ENCODE measurements at places on chromosomes 2 and 18.

DNA sequence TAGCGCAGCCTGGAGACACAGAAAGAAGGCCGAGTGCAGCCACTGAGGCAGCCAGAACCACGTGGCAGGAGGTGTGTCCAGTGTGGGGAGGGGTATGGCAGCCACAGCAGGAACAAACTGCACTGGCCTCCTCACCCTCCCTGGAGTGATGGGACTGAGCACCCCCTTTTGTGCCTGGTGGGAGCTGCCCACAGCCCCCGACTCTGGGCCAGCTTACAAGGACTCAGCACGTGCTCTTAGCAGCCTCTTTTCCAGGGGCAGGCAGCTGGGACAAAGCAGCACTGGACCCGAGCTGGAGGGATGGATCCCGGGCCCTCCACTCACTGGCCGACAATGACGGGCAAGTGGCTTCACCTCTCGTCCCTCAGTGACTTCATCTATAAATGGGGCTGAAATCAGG, 5.2 kb upstream of the KLF11 start:
- no peak for DNase-seq

DNA sequence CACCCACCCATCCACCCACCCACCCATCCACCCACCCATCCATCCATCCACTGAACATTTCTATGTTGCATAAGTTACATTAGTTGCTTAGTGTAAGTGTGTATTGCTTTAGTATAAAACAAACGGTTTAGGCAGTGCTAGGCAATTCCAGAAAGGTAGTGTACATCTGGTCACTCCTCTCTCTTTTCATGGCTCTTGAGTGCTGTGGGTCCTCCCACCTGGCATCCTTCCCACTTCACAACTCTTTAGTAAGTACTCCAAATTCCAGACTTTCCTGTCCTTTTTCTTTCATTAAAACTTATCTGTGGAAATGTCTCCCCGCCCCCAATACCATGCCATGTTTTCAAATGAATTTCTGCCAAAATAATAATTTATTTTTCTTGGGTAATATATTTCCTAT, 122.5 kb downstream of the PLEKHM3 start:
- DNase-seq = no peak

GRCh38 chr2:105925390-105925789, 180.7 kb downstream of the NCK2 start:
- no peak for DNase-seq

DNA sequence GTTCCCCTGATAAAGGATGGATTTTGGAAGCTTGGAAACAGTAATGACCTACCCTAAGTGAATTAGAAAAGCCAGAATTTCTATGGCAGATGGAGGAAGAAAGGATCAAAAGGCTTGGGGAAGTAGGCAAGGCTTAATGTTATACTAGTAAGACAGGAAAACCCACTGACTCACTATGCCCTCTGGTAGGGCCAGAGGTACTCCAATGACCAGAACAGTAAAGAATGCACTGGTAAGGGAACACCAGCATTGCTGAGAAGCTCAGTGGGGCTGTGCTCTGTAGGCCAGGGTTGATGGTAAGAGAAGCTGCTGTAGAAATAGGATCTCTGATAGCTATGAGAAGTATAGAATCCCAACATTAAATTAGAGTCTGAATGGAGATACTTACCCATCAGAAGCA, 126.4 kb downstream of the GFPT1 start:
- DNase-seq = no peak

DNA sequence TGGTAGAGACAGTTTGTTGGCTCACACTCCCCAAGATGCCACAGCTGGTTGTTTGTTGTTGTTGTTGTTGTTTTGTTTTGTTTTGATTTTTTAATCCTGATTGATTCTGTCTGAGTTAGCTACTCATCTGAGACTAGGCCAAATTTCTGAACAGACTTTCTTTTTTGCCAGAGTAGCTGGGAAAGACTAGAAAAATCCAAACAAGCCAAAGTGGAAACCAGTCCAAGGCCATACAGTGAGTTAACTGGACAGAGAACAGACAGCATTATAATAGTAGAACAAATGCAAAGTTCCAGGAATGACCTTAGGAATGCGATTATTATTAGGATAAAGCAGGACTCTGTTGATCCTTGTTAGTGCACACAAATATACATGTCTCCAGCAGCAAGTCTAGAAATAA, 43.8 kb upstream of the CYP26B1 start:
- no peak for DNase-seq

GRCh38 chr18:13500227-13500865, 226.0 kb downstream of the FAM210A start:
- peak; percentile 78 for DNase-seq

DNA sequence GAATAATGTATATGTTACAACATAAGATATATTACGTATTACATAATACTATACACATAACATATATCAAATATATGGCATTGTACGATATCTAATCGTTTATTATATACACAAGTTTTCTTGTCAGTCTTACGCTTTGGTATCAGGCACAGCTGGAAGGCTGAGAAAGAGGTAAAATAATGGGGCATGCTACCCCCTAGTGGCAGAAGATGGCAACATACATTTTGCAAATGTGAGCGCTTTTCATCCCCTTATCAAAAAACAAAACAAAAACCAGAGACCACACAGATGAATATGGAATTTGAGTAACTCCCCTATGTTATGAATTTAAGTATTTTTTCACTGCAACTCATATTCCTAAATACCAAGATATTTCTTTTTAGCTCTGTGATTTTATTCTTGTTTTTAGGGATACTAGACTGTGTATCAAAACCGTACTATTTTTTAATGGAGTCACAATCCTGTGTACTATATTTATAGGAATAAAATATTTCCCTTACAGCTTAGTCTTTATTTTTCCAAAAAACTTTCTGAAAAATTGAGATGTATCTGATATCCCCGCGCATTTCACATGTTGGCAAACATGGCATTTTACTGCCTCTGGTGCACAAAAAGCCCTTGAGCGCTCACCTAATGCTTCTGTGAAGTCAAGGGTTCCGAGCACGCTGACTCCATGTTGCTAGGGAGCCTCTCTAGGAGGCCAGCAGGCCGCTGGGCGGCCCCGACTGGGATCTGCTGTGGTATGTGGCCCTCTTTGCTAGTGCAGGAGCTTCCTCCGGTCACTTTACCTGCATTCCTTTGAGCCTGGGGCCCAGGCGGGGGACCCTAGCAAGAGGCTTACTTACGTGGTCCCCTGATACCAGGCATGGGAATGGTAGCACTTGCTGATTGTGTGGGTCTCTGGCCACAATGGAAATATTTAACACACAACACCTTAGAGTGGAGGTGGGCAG, 62.5 kb downstream of the SLC4A3 start:
- peak; percentile 73 for DNase-seq

DNA sequence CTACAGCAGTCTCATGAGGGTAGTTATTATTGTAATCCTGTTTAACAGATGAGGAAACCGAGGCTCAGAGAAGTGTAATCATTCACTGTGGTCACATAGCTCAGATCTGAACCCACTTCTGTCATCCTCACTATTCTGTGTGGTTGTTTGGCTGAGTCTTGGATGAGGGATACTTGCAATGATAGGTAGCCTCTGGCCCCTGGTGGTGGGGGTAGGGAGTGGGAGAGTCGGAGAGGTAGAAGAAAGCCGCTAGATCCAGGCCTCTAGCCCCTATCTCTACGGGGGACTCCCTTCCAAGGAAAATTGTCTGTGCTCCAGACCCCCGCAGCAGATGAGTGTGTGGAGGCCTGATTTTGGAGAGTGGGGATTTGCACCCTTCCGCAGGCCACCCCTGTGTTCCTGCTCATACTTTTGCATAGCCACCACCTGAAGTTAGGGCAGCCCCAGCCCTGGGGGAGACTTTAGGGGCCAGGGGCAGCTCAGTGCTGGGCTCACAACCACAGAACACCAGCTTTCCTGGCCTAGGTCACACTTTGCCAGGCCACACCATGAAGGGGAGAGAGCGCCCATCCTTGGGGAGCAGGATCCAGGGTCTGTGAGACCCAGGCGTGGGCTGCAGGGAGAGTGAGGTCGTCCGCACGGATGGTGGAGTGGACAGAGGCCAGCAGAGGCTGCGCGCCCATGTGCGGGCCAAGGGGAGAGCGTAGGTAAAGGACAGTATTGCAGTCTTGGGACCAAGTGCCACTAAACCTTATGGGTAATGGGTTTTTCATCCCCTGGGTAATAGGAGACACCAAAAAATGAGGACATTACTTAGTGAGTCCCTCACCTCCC, 148.2 kb downstream of the GLI2 start:
- no peak for DNase-seq

GRCh38 chr18:34651586-34652369, 58.3 kb upstream of the DTNA start:
- DNase-seq = no peak

- no peak for DNase-seq
Measured at GRCh38 chr2:10157293-10157692, 34.8 kb downstream of the RRM2 start.

GRCh38 chr2:158893026-158893425, 75.4 kb upstream of the TANC1 start:
- peak; percentile 87 for DNase-seq

DNA sequence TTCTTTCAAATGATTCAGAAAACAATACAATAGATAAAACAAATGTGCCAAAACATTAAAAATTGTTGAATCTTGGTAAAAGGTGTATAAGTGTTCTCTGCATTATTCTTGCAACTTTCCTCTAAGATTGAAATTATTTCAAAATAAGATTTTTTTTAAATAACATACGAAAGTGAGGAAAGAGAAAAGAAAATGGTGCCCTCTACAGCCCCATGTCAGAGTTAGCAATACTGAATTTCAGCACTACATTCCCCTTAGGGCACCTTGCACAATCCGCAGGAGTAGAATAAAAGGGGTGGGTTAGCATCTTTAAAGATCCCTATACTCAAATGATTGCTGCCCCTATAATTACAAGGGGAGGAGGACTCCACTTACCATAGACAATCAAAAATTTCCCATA, 433.7 kb downstream of the BCL11A start:
- no peak for DNase-seq

GRCh38 chr2:225464346-225465025, 65.0 kb downstream of the NYAP2 start:
- DNase-seq = no peak

GRCh38 chr2:185246717-185247116, 491.9 kb upstream of the FSIP2 start:
- DNase-seq = no peak

- DNase-seq = no peak
Measured at GRCh38 chr2:227206406-227206805, 42.0 kb downstream of the COL4A3 start.

- DNase-seq = no peak
Measured at GRCh38 chr18:13537022-13537780, 189.2 kb downstream of the FAM210A start.

DNA sequence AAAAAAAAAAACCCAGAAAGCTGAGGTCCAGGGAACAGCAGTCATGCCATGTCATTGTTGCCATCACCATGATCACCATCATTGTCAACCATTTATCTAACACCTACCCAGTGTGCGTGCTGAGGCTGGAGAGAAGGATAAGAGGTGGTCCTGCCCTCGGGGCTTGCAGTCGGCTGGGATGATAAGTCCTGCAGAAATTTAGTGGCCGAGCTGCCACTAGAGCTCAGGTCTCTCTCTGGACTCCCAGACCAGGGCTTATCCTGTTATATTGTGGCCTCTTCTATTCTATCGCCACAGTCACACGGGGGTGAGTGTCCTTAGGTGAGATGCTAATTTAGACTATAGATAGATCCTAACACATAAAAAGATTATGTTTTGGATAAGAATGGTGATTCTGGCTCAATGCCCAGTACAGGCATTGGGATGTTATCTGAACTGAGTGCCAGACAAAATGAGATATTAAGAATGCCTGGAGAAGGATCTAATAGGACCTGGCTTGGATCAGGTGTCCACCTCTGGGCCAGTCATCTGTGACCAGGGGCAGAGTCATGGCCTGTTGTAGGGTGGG, 43.2 kb upstream of the YWHAQ start:
- no peak for DNase-seq

- no peak for DNase-seq
Measured at GRCh38 chr2:25724756-25725155, 51.4 kb upstream of the DTNB start.

DNA sequence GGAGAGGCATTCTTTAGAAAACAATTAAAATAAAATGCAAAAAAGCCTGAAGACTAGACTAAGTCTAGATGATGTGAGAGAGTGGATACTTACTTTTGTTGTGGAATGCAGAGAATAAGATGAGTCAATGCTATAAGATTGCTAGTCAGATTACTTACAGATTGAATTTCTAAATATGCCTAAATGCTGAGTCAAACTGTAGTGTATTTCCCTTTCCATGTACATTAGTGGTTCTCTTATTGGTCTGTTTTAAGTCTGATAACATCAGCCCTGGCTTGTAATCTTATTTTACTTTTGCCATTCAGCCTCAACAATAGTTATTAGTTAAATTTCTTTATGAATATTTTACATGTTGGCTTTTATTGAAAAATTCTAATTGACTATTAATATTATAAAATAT, 702.7 kb downstream of the SOCS6 start:
- DNase-seq = no peak

GRCh38 chr18:55998071-55998522, 410.1 kb upstream of the TCF4 start:
- peak; percentile 73 for DNase-seq

- no peak for DNase-seq
Measured at GRCh38 chr2:113274432-113274831, 4.3 kb downstream of the PAX8 start.

DNA sequence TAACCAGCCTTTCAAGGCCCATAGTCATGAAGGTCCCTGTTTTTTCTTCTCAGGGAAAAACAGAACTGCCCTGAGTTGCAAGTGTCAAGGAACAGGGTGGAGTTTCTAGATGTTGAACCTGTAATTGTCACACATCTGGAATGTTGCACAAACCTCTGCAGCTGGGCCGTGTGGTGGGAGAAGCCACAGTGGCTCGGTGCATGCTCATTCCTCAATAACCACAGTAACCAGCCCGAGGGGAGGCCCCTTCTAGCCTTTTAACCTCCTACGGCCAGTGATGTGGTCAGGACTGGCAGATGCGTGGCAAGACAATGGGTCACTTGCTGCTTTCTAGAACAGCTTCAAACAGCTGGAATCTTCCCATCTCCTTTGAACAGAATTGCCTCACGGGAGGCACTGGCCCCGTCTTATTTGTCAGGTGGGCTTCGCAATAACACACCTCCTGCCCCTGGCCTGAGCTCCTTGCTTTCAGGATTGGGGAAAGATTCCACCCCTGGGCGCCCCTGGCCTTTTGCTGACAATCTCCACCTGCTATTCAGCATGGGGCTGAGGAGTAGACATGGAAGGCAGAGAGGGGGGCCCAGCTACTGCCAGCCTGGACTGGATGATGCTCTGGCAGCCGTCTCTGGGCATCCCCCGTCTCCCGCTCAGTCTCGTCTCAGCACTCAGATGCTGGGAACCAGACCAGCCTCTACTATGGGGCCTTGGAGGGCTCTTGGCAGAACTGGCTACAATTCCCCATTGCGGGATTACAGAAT, 102.9 kb downstream of the KLHL29 start:
- peak; percentile 46 for DNase-seq

GRCh38 chr18:58268849-58269248, 224.8 kb downstream of the NEDD4L start:
- DNase-seq = peak; percentile 53

DNA sequence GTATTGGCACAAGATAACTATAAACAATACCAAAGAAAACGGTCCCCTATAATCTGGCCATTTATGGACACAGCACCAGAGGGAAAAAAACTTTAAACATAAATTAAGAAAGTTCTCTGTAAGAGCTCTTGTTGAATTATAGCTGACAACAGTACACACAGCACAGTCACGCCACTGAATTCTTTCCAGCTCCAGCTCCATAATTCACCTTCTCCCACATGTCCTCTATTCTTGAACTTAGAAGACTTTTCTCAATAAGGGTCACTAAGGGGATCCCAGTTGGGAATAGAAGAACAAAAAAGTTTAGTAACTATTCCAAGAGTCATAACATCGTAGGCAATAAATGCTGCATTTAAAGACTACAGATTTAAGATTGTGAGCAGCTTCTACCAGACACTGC, 124.6 kb upstream of the CYP1B1 start:
- no peak for DNase-seq

- DNase-seq = no peak
Measured at GRCh38 chr2:236088368-236089057, 79.7 kb downstream of the GBX2 start.

Data from GM03348 (cell line).